ENCODE measurements at places on chromosomes 12 and 14. TPM values are rescaled to one million over a fixed set of nuclear protein-coding genes. Genes with fewer than 3 reads are reported as not detected.

C14orf39 gene
- 0.80 TPM for total RNA-seq

KRT84 gene
- not detected for total RNA-seq

HCAR2 gene
- total RNA-seq = 21.4 TPM

SERPINA9 gene
- not detected for total RNA-seq

AQP2 gene
- total RNA-seq = not detected

DPPA3 gene
- not detected for total RNA-seq

NGB gene
- total RNA-seq = not detected

GLIPR1L1 gene
- total RNA-seq = not detected

YARS2 gene
- 23.6 TPM for total RNA-seq

TEP1 gene
- total RNA-seq = 25.1 TPM

DNA sequence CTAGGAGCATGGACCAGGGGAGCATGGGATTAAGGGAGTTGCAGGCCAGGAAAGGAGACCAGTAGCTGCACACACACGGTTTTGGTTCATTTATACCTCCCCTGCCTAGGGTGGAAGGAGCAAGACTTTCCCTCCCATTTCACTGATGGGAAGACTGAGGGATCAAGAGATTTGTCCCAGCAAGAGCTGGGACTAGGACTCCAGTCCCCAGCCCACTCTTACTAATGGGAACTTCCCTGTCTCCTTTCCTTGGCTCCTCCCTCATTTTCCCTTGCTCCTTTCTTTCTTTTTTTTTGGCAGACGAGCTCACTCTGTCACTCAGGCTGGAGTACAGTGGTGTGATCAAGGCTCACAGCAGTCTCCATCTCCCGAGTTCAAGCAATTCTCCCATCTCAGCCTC is 13.0 kb downstream of the SCNN1A start:
- no peak for DNase-seq

DNA sequence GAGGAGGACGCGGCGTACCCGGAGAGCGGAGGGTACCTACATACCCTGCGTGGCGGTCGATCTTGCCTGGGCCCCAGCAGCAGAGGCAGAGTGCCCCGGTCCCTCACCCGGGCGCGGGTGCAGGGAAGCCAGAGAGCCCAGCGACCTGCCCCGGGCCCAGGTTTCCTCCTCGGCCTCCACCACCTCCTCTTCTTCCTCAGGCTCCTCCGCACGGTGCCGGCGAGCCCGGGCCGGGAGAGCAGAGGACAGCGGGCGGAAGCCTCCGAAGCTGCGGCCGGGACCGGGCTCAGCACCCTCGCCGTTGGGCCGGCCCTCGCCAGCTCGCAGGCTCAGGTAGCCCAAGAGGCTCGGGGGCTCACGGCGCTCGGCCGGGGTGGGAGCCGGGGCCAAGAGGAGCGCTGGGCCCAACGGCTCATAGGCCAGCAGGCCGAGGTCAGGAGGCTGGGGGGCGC is 6.6 kb downstream of the ZNF219 start:
- DNase-seq = no peak

GRCh38 chr14:89078021-89078795 is 253.8 kb downstream of the TTC8 start:
- no peak for DNase-seq

DNA sequence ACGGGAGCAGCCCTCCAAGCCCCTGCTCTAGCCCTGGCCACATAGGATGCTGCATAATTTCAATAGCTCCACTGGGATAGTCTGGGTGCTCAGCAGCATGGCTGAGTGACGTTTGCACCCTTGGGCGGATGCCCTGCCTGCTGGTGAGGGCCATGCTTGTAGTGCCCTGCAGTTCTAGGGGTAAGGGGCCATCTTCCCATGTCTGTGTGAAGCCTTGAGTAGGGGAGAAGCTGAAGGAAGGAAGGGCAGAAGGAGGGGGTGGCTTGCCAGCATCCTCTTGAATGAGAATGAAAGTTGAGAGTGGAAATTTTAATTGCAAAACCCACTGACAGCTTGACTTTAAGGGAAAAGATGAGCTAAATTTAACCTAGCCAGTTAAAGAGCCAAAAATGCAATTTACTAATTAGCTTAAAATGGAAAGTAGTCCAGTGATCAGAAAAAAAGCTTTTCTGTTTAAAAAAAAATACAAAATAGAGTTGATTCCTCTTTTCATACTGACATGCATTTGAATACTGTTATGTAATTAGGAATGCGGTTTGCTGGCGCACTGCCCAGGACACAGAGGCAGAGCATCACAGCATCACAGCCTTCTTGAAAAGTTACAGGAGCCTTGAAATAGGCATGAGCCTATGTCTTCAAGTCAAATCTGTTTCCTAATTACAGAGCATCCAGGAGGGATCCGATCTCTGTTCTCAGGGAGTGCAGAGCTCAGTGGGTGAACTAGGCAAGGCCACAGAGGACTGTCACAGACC is 18.5 kb upstream of the EML1 start:
- DNase-seq = peak; percentile 52

DNA sequence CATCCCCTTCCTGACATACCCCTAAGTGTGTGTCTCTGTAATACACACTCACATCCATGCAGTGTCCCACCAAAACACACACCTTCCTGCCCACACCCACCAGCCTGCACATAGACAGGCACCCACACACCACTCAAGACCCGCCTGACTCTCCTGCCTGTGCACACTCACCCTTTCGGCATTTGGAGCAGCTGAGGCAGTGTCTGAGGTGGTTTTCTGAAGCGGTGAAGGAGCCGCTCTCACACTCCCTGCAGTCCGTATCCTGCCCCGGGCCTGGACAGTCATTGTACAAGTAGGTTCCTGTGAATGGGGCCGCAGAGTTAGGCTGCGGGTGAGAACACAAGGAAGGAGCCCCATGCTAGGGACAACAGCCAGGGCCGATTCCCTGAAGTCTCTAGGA is 8.3 kb downstream of the TNFRSF1A start:
- DNase-seq = no peak

GRCh38 chr12:127035011-127035879 is 1231.7 kb upstream of the TMEM132C start:
- DNase-seq = no peak

DNA sequence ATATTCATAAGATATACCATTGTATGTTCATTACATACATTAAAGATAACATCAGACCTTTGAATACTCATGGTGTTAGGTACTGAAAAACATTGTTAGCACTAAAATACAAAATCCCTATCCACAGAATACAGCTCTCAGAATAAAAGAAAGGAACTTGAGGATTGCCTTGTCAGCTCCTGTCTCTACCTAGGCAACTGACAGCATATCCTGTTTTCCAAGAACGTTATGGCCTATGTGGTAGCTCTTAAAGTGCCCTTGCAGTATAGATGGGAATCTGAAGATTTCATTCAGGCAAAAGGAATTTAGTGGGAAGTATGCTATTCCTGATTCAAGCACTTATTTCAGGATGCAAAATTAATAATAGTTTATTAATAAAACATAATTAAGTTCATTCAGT is 1.8 kb upstream of the PPP1R12A start:
- no peak for DNase-seq

DNA sequence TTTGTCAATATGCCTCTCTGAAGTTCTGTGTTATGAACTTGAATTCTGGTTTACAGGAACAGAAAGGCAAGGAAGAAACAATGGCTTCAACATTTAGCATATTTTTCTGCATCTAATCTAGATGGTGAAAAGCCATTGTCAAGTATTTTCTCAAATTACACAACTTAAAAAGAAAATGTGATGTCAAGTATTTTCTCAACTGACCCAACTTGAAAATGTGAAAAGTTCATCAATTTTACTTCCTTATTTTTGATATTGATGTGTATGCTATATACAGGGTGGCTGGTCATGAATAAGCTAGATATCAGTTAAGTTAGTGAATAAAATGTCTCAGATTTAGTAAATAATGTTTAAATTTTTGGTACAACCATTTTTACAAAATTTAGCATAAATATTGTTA is 196.7 kb downstream of the ALX1 start:
- DNase-seq = no peak

DNA sequence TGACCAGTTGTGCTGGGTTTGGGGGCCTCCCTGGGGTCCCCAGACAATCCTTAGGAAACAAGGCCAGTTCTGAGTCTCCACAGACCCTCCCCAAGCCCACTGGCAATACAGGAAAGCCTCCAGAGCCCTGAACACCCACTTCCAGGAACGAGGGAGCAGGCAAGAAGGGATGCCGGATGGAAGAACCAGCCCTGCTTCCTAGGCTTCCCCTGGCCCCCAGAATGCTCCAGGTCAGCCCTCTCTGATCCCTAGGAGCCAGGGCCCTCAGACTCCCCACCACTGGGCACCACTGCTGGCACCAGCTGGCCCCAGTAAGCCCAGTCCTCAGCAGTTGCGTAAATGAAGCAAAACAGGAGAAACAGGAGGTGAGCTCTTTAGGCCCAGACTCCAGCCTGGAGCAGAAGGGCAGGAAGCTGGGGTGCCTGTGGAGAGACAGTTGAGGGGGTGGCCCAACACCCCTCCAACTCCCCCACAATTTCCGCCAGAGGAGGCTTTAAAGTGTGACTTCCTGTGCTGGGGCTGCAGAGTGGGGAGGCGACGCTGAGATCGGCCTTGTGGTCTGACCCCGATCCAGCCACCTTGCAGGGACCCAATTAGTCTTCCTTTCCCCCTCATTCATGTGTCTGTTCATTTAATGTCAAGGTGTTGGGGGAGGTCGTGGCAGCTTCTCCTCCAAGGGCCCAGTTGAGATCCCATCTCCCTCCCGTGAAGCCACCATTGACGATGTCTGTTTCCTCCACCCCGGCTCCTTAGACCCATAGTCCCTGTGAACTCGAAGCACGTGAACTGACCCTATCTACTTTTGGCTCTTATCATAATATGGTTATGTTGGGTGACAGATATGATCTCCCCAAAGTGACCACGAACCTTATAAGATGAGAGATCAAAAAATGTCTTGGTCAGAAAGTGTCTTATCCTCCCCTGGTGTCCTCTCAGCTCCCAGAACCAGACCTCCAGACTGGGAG is 4.7 kb downstream of the TNFRSF1A start:
- no peak for DNase-seq

DNA sequence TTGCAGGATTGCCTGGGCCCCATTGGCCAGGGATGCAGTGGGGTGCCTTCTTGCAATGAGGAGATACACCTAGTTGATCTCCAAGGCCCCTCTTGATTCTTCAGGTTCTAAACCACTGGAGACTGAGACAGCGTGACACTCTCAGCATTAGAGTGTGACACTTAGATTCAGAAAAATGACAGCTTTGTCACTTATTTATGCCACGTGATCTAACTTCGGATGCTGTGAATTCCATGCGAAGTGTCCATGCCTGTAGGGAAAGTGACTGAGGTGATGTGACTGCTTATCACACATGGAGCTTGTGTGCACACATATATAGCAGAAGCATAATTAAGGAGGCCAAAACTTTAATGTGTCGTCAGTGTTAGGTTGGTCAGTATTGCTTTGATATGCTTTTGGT is 30.4 kb downstream of the FBXW8 start:
- no peak for DNase-seq

- DNase-seq = no peak
These were observed 59.4 kb downstream of the TTC7B start for GRCh38 chr14:90756755-90757345.

GRCh38 chr14:105050551-105050897 is 14.7 kb downstream of the GPR132 start:
- DNase-seq = no peak

DNA sequence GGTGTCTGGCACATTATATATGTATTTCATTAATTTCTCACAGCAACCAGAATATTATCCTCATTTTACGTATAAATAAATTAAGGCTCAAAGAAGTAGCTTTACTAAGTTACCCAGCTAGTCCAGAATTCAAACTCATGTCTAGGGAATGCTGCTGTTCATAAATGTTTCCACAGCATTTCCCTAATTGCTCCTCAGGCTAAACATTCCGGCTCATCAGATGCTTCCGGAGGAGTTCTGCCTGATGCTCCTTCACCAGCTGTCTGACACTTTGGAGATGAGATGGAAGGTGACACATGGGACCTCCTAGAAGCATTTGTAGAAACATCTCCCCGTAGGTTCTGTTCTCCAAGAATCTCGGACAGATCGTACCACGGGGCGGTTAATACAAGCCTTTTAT is 12.1 kb downstream of the KRT85 start:
- no peak for DNase-seq

DNA sequence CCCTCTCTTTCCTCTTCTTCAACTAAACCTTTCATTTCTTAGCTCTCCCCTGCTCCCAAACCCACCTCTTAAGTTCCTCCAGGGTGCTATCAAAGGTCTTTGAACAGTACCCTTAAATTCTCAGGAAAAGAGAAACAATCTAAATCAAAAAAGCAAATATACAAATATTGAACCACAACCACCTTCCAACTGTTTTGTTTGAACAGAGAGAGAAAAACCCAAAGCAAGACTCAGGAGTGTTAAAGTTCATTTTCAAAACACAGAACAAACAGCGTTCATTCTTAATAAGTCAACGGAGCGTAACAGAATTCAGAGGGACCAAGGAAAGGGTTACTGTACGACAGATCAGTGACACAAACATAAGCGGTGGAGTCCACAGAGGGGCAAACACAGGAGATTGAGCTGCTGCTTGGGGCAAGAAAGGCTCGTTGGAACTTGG is 73.3 kb downstream of the NDUFA12 start:
- DNase-seq = no peak

GRCh38 chr12:70032076-70032475 is 207.0 kb downstream of the MYRFL start:
- no peak for DNase-seq

- no peak for DNase-seq
These were observed 51.4 kb downstream of the FGD4 start for GRCh38 chr12:32450768-32451167.

DNA sequence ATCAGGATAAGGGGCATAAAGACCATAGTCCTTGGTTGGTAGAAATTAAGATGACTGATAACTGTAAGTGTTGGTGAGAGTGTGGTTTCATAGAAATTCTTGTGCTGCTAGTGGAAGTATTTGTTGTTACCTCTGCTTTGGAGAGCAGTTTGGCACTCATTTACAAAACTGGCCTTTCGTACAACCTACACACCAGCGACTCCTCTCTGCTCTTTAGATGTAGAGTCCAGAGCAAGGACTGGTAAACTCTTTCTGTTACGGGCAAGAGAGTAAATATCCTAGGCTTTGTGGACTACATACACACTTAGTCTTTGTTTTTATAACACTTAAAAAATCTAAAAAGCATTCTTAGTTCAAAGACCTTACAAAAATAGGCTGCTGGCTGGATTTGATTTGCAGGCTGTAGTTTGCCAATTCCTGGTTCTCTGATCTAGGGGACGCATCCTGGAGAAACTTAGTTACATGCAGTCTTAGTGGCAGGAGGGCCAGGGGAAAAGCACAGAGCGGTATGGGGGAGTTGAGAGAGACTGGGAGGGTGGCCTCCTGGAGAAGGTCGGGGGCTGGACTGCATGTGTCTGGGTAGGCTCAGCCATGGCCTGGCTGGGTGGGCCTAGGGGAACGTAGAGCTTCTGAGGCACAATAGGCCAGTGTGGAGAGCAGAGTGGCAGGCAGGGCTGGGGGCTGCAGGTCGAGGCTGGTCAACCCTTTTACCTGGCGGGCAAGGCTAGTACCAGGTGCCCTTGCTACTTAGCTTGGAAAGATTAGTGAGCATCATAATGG is 55.3 kb upstream of the AMN start:
- DNase-seq = no peak

- DNase-seq = no peak
These were observed 1.8 kb upstream of the FIGNL2 start for GRCh38 chr12:51850081-51850964.

- no peak for DNase-seq
These were observed 121.2 kb downstream of the MIPOL1 start for GRCh38 chr14:37318938-37319337.

All from type B pancreatic cell (in vitro differentiated cells).